Activated CD4-positive, alpha-beta T cell treated with anti-CD3 and anti-CD28 coated beads for 36 hours (primary cell): ENCODE measurements at places on chromosomes 7 and 10. TPM values are rescaled to one million over a fixed set of nuclear protein-coding genes. Genes with fewer than 3 reads are reported as not detected.

The LRIT1 gene
- not detected for total RNA-seq

The ZC3HAV1 gene
- total RNA-seq: 120 TPM

The HIBADH gene
- 20.5 TPM for total RNA-seq

- no peak for DNase-seq
- no peak overlapping the region for H3K27ac ChIP-seq
- H3K4me1 ChIP-seq: no peaks in the 10 kb centered on the region
- H3K27me3 ChIP-seq: peaks cover 2% of the 10 kb centered on the region
These were observed 992 bp upstream of the SLC39A12 start for GRCh38 chr10:17950726-17951125.

DNA sequence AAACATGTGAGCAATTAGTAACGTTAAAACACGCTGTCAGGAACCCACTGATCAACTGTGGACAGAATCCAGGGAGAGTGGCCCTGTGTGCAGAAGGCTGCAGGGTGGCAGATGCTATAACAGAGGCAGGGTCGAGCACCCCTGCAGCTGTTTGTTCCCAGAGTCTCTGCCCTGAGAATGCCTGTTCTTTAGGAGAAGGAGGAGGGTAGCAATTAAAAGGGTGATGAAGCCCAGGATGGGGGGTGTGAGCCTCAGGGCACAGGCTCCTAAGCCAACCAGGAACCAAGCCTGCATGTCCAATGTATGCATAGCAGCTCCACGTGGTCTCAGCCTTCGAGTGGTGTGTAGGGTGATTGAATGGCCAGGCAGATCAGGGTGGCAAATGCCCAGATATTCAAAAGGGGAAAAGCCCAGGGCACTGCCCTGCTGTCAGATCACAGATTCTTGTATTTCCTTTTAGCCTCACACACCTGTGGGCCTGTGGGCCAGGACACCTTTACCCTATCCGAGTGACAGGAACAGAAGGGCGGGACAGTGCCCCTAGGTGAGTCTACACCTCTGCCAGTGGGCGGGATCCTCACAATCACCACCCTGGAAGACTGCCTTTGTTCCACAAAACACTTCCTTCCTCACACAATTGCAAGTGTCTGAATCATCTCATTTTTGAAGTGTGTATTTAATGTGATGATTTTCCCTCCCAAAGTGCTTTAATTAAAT, 7.3 kb downstream of the WDFY4 start:
- no peaks in the 10 kb centered on the region for H3K4me1 ChIP-seq
- H3K4me3 ChIP-seq: no peak overlapping the region
- DNase-seq: no peak
- H3K27me3 ChIP-seq: peaks cover 4% of the 10 kb centered on the region
- H3K27ac ChIP-seq: no peak overlapping the region

GRCh38 chr7:82194016-82194643, 249.4 kb downstream of the CACNA2D1 start:
- no peak for DNase-seq
- no peaks in the 10 kb centered on the region for H3K27me3 ChIP-seq
- H3K4me3 ChIP-seq: no peak overlapping the region
- H3K4me1 ChIP-seq: no peaks in the 10 kb centered on the region
- no peaks in the 10 kb centered on the region for H3K36me3 ChIP-seq

DNA sequence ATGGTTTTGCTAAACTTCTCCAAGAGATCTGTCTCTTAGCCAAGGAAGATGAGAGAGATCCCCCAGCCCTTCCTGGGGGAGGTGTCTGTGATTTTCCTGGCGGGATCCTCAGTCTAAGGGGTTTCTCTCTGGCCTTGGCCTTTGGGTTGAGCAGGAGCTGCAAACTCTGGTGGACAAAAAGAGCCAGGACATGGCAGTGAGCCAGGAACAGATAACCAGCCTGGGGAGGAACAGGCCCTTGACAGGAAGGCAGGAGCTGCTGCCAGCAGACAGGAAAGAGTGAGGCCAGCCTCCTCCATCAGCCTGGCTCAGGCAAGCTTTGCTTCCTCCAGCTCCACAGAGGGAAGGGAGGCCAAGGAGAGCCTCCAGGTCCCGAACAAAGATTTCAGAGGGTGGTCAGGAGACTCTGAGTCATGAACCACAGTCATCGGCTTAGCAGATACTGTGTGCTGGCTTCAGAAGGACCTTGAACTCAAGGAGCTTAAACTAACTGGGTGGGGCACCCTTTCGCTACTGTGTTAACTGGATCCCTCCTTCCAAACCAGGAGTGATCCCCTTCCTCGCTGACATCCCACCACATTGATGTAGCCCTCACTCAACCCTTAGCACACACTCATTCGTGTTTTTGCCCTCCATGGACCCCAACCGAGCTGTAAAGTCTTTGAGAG, 34.7 kb downstream of the DDIT4 start:
- H3K4me1 ChIP-seq: peaks cover 74% of the 10 kb centered on the region
- H3K36me3 ChIP-seq: no peaks in the 10 kb centered on the region
- H3K4me3 ChIP-seq: peak overlapping the region; percentile 9
- peak overlapping the region; percentile 89 for H3K27ac ChIP-seq
- no peaks in the 10 kb centered on the region for H3K27me3 ChIP-seq

GRCh38 chr10:30192846-30193608, 133.6 kb upstream of the JCAD start:
- no peak for DNase-seq
- no peaks in the 10 kb centered on the region for H3K27me3 ChIP-seq
- H3K4me1 ChIP-seq: no peaks in the 10 kb centered on the region

GRCh38 chr7:120280743-120281142, 7.8 kb downstream of the KCND2 start:
- no peak overlapping the region for H3K27ac ChIP-seq
- no peak overlapping the region for H3K4me3 ChIP-seq
- no peaks in the 10 kb centered on the region for H3K4me1 ChIP-seq

DNA sequence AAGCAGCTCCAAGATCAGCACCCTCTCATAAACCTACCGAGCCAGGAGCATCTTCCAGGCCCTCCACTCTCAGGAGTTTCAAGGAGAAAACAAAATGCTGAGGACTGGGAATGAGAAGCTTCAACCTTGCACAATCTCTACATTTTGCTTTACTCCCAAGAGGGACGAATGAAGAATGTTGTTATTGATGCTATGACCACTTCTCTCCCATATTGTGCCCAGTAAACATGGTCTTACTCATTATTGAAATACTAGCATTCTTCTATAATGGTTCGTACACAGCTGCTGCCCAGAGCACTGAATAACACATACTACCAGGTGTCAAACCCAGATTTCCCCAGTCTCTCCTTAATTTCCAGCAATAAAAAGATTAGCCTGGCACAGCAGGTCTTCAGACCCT, 63.4 kb upstream of the BET1 start:
- peaks cover 27% of the 10 kb centered on the region for H3K27me3 ChIP-seq
- H3K36me3 ChIP-seq: no peaks in the 10 kb centered on the region
- peaks cover 11% of the 10 kb centered on the region for H3K4me1 ChIP-seq
- no peak overlapping the region for H3K4me3 ChIP-seq

- H3K27me3 ChIP-seq: peaks cover 6% of the 10 kb centered on the region
- no peak overlapping the region for H3K27ac ChIP-seq
- no peak overlapping the region for H3K4me3 ChIP-seq
These were observed 308.7 kb downstream of the FRMD4A start for GRCh38 chr10:14022052-14022451.

DNA sequence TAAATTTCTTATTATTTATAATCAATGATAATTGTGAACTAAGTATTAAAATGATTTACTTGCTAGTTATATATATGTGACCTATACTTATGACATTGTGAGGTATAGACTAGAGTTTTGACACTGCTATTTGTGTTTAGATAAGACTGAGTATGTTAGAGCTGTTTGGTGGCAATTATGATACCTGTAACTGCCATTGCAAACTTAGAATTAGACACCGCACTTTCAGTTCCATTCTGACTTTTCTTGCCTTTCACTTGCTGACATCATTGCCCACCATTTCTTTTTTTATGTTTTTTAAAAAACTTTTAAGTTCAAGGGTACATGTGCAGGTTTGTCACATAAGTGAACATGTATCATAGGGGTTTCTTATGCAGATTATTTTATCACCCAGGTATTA, 214.5 kb downstream of the MBL2 start:
- H3K36me3 ChIP-seq: no peaks in the 10 kb centered on the region
- H3K4me1 ChIP-seq: no peaks in the 10 kb centered on the region
- no peak overlapping the region for H3K27ac ChIP-seq
- DNase-seq: no peak
- H3K4me3 ChIP-seq: no peak overlapping the region
- no peaks in the 10 kb centered on the region for H3K27me3 ChIP-seq

GRCh38 chr10:62917475-62918238, 101.5 kb upstream of the EGR2 start:
- H3K4me3 ChIP-seq: no peak overlapping the region
- peaks cover 16% of the 10 kb centered on the region for H3K4me1 ChIP-seq
- no peak for DNase-seq
- peaks cover 24% of the 10 kb centered on the region for H3K27me3 ChIP-seq
- H3K36me3 ChIP-seq: no peaks in the 10 kb centered on the region

DNA sequence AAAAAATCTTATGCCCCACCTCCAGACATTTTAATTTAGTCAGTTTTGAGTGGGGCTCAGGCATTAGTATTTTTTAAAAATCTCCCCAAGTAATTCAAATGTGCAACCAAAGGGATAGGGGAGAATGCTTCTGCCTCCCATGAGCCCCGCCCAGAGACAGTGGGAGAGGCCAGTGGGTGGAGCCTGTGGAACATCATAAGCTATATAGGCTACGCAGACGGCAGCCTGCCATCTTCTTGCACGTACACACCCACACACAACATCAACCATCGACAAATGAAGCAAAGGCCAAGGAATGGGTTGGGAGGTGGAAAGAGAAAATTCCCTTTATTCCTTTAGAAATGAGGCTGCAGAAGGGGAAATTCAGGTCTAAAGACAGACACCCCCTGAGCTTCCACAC, 25.2 kb downstream of the CREB3L2 start:
- H3K36me3 ChIP-seq: peaks cover 3% of the 10 kb centered on the region
- H3K4me3 ChIP-seq: no peak overlapping the region
- DNase-seq: no peak
- H3K4me1 ChIP-seq: no peaks in the 10 kb centered on the region

DNA sequence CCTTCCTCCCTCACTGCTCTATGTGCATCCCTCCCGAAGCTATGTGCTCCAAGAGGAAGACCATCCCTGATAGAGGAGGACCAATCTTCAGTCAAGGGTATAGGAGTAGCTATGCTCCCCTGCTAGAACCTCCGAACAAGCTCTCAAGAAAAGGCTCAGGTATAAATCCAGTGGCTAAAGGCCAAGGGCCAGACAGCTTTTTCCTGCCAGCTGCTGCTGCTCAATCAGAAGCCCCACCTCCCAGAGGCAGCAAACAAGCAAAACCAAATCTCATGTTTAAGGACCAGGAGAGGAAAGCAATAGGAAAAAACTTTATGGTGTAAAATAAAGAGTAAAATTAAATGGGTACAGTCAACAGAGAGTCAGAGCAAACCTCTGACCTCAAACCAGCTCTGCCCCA, 187.2 kb downstream of the FGFR2 start:
- peaks cover 3% of the 10 kb centered on the region for H3K27me3 ChIP-seq
- no peak overlapping the region for H3K27ac ChIP-seq
- no peak overlapping the region for H3K4me3 ChIP-seq

DNA sequence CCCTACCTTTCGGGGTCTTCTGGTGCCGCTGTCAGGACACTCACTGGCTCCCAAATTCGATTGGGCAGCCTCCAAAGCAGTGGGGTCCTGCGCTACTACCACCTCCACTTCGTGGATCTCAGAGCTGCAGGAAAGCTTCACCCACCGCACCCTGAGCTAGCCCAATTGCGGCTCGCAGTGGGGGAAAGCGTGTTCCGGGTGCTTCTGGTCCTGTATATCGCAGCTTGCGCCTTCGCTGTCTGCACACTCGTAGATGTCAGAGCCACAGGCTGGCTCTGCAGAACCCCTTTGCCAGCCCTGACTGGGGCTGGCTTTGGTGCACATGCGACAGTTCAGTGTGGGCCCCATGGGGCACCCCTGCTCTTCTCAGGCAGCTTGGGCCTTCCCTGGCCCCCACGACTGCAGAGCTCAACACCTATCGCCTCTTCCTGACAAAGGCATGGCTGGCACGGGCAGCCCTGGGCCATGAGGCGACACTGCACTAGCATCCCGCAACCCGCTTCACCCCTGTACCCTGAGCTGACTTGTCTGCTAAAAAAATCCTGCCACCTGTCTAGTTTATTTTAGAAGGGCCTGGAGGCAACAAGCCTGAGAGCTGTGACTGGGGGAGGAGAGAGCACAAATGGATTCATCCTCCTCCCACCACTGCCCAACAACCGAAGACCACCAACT, 78.7 kb upstream of the ABI1 start:
- no peaks in the 10 kb centered on the region for H3K27me3 ChIP-seq
- H3K36me3 ChIP-seq: no peaks in the 10 kb centered on the region
- no peak overlapping the region for H3K4me3 ChIP-seq
- no peaks in the 10 kb centered on the region for H3K4me1 ChIP-seq

- peak overlapping the region; percentile 74 for H3K27ac ChIP-seq
- H3K36me3 ChIP-seq: peaks cover 28% of the 10 kb centered on the region
- DNase-seq: peak; percentile 84
- peaks cover 62% of the 10 kb centered on the region for H3K4me1 ChIP-seq
- no peaks in the 10 kb centered on the region for H3K27me3 ChIP-seq
These were observed 151.8 kb downstream of the SFMBT2 start for GRCh38 chr10:7258948-7259523.

DNA sequence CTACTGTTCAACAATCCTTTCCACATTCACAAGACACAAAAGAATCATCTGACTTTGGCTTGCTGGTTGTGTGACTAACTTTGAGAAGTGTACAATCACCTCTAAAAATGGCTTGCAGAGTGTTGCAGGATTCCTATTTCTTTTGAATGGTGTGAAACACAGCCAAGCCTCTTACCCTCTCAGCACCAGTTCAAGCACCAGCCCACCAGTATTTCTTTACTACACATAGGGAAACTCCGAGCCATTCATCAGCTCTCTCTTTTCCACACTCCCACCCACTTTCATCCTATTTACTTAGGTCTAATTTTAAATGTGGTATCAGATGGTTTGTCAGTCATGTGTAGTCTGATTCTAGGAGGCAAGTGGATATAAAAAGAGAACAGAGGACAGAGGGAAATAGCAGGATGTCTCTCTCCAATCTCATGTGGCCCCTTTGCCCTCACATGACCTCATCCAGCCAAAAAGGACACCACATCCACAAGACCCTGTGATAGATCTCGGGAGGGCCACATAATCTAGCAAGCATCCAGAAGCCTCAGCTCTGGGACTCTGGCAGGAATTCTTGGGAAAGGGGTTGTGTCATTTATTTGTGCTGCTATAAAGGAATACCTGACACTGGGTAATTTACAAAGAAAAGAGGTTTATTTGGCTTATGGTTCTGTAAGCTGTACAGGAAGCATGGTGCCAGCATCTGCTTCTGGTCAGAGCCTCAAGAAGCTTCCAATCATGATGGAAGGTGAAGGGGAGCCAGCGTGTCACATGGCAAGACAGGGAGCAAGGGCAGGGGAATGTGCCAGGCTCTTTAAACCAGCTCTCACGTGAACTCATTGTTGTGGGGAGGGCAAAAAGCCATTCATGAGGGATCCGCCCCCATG, 66.8 kb upstream of the NEBL start:
- H3K4me1 ChIP-seq: no peaks in the 10 kb centered on the region
- no peaks in the 10 kb centered on the region for H3K27me3 ChIP-seq
- no peak for DNase-seq
- H3K36me3 ChIP-seq: no peaks in the 10 kb centered on the region

GRCh38 chr10:125002423-125003145, 60.7 kb downstream of the ZRANB1 start:
- H3K36me3 ChIP-seq: no peaks in the 10 kb centered on the region
- H3K4me3 ChIP-seq: no peak overlapping the region
- H3K27ac ChIP-seq: no peak overlapping the region
- H3K4me1 ChIP-seq: no peaks in the 10 kb centered on the region
